Fibroblast of upper back skin (primary cell): ENCODE measurements at places on chromosomes 16 and 17.

- DNase-seq, result no peak
Observed at GRCh38 chr17:60792250-60792898, 114.7 kb downstream of the BCAS3 start.

GRCh38 chr17:75412455-75413317, 7.2 kb upstream of the GRB2 start:
- DNase-seq, result peak; percentile 74

GRCh38 chr17:57114085-57114673, 29.1 kb downstream of the AKAP1 start:
- no peak for DNase-seq

GRCh38 chr16:70805787-70806186, 4.8 kb upstream of the VAC14 start:
- peak; percentile 82 for DNase-seq

GRCh38 chr16:51713502-51713901, 562.4 kb upstream of the SALL1 start:
- DNase-seq, result no peak

GRCh38 chr17:19424934-19425868, 14.2 kb downstream of the RNF112 start:
- no peak for DNase-seq

- DNase-seq, result peak; percentile 38
Observed at GRCh38 chr16:66569131-66569530, 2.9 kb downstream of the CMTM1 start.

DNA sequence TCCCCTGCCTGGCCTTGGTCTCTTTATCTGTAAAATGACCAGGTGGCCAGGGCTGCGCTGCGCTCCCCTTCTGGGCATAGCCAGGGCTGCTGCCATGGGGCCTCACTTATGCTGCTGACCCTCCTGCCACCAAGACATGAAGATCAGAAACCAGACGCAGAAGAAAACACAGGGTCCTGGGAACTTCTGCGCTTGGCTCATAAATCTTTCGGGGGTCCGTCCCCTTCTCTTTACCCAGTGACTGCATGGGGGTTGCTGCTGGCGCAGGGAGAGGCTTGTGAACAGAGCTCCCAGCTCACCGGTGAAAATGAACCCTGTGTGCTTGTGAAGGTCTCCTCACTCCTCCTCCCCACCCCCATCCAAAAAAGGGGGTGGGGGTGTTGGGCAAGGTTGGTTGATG, 5.7 kb upstream of the FOXL1 start:
- no peak for DNase-seq

DNA sequence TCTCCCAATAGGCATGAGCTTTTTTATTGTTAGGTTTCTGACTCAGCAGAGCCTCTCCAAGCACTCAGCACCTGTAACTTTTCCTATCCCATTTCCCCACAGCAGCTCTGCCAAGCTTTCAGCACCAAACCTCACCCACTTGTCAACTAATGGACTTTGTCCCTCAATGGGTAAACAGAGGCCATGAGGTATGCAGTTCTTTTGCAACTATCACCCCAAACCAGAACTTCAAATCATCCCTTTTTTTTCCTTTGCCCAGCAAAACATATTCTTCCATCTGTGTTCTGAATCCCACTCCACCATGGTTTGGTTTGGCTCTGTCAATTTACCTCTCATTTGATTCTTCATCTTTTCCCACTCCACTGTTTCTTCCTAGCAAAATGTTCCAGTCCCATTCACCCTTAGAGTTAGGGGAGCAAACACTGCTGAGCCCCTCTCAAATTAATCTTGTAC, 58.1 kb downstream of the TOX3 start:
- no peak for DNase-seq

- no peak for DNase-seq
Observed at GRCh38 chr17:2075336-2076086, 20.6 kb downstream of the HIC1 start.
